ENCODE measurements at places on chromosomes 7 and 10. TPM values are rescaled to one million over a fixed set of nuclear protein-coding genes. Genes with fewer than 3 reads are reported as not detected.

GRCh38 chr10:88111294-88111693 is 247.9 kb downstream of the PTEN start:
- DNase-seq = no peak

The HTR7 gene
- 0.34 TPM for total RNA-seq

The CNPY1 gene
- total RNA-seq = not detected

GRCh38 chr7:101904019-101904418 is 86.6 kb downstream of the CUX1 start:
- no peak for DNase-seq

The FRAT2 gene
- 9.9 TPM for total RNA-seq

- no peak for DNase-seq
These were observed 92.9 kb downstream of the DNAJB6 start for GRCh38 chr7:157429680-157430224.

GRCh38 chr7:155865830-155866525 is 53.7 kb upstream of the SHH start:
- DNase-seq = no peak

GRCh38 chr7:20035279-20035875 is 181.8 kb downstream of the MACC1 start:
- no peak for DNase-seq

DNA sequence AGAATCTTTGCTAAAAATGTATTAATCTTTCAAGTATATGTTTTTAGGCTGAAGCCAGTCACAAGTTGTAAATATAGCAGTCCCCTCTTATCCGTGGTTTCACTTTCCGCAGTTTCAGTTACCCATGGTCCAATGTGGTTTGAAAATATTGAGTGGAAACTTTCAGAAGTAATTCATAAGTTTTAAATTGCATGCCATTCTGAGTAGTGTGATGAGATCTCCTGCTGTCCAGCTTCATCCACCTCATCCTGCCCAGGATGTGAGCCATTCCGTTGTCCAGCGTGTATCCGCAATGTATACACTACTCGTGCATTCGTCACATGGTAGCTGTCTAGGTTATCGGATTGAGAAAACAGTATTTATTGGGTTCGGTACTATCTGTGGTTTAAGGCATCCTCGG is 12.2 kb downstream of the PDCD4 start:
- no peak for DNase-seq

- DNase-seq = no peak
These were observed 180.6 kb downstream of the DOCK4 start for GRCh38 chr7:112025556-112025955.

DNA sequence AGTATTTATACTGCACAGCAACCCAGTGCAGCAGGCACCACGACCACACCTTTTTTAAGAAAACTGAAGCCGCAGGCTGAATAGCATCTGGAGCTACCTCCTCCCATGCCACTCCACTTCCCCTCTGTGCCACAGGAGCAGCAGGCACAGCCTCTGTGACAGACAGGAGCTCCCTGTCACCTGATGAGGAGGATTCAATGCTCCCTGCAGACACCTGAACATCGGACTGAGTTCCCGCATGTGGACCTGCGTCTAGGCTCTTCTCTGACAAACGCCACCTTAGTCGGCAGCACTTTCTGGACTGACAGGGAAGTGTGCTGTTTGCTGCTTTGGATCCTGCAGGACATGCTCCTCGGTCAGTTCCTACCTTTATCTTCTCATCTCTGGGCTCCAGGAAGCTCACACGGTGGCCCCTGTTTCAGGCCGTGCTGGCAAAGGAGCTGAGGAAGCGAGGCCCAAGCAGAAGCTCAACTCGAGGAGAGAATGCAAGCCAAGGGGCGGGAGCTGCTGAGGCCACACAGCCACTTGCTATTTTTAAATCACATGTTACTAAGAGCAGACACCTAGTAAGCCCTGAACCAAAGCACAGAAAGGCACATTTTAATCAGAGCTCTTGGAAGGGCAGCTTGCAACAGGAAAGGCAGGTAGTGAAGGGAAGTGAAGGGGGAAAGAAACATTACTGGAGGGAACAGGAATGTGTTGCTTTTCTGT is 56.6 kb downstream of the VOPP1 start:
- DNase-seq = no peak
